Left lung (tissue), 14 donors: ENCODE measurements at places on chromosomes 7 and 10. TPM values are rescaled to one million over a fixed set of nuclear protein-coding genes. Genes with fewer than 3 reads are reported as not detected.
A peak's percentile ranks its signal among the peaks of the same experiment; 100 is the strongest.

Gene KLF14
- 0.13 TPM for polyA plus RNA-seq

- peak; percentile 50 for DNase-seq
Measured at GRCh38 chr7:158249692-158250091, 337.9 kb downstream of the PTPRN2 start.

GRCh38 chr10:128568041-128568440, 441.8 kb upstream of the MKI67 start:
- DNase-seq: no peak

- DNase-seq: no peak
Measured at GRCh38 chr7:117270371-117270770, 52.5 kb downstream of the WNT2 start.

DNA sequence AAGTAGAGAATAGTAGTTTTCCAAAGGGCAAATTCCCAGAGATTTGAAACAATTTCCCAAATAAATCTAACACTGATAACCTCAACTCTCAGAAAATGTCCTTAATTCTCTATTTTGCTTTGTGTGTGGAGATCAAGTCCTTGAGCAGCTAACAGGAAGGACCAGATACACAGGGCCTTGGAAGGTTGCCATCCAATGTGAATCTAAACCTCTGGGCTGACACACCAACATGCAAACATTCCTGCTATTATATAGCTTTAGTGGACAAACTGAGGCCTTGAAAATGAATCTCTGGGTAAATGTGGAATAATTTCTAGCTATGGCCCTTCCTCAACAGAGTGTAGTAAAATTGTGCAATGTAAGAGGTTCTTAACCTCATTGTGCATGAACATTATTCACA, 44.1 kb upstream of the PARD3 start:
- DNase-seq: no peak

GRCh38 chr7:17988141-17988540, 39.5 kb downstream of the PRPS1L1 start:
- peak; percentile 9 for DNase-seq

DNA sequence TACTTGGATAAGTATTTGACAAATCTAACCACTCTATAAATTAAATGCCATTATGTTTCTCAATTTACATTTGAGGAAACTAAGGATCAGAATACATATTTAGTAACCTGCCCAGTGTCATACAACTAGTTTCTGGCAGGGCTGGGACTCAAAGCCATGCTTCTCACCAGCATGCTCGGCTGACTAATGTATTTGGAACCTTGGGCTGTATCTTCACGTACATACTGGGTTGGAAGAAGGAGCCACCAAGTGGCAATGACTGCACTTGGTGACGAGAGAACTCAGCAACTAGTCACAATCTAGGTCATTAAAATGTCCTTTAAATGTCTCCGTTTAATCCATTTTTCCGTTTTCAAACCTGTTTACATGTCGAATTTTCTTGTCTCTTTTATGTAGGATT, 42.9 kb downstream of the CHRM2 start:
- DNase-seq: no peak

DNA sequence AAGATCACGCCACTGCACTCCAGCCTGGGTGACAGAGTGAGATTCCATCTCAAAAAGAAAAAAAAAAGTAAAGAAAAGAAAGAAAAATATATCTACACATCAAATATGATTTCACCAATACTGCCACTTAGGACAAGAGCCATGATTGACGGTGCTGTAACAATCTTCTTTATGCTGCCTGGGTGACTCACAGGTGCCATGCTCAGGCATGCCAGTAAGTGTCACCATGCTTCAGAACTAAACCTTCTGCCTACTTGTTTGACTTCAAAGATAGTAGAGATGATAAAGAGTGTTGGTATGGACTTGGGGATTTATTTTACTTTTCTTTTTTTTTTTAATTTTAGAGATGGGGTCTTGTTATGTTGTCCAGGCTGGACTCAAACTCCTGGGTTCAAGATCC, 33.6 kb upstream of the DNMBP start:
- DNase-seq: no peak
